ENCODE measurements at places on chromosomes 4 and X. TPM values are rescaled to one million over a fixed set of nuclear protein-coding genes. Genes with fewer than 3 reads are reported as not detected.

Gene EREG
- polyA plus RNA-seq = not detected

Gene TMPRSS11D
- polyA plus RNA-seq = not detected

Gene DGKK
- polyA plus RNA-seq = not detected

Gene SUPT20HL2
- not detected for polyA plus RNA-seq

Gene KCND1
- polyA plus RNA-seq = 0.68 TPM

Gene TMSB15C
- polyA plus RNA-seq = 0.76 TPM

Gene DCAF12L1
- 1.1 TPM for polyA plus RNA-seq

Gene TLR1
- 1.2 TPM for polyA plus RNA-seq

DNA sequence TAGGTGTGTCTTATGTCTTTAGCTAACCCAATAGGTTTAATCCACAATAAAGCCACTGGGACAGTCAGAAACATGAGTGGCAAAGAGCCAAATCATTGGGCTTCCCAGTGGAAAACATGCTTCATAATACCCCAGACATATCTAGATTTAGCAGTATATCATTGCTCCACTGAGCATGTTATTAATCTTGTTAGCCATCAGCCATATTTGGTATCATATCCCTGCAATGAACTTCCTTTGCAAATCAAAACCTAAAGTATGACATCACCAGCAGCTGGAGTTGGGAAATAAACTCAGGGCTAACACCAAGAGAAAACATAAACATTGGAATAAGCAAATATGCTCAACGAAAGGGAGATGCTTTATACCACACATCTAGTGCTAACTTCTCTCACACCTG, 280.8 kb upstream of the NOCT start:
- DNase-seq = peak; percentile 49

GRCh38 chr4:2333916-2334644, 72.2 kb upstream of the MXD4 start:
- DNase-seq = no peak

- DNase-seq = no peak
These were observed 22.6 kb downstream of the HOPX start for GRCh38 chr4:56658528-56658927.

DNA sequence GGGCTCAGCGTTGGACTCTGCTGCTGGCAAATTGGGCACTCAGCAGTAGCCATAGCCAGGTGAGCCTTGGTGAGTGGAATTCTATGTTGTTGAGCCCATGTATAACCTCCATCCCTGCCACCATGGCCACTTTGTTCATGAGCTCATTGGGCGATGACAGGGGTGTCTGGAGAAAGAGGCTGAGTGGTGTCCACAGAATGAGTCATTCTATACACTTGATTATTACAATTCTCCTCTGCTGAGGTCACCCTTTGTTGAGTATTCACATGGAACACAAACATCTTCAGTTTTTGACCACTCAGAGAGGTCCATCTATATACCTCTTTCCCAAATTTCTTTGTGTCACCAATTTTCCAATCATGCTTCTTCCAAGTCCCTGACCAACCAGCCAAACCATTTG, 1341.7 kb downstream of the PCDH7 start:
- no peak for DNase-seq

GRCh38 chr4:22477136-22477812, 38.6 kb downstream of the ADGRA3 start:
- DNase-seq = no peak

DNA sequence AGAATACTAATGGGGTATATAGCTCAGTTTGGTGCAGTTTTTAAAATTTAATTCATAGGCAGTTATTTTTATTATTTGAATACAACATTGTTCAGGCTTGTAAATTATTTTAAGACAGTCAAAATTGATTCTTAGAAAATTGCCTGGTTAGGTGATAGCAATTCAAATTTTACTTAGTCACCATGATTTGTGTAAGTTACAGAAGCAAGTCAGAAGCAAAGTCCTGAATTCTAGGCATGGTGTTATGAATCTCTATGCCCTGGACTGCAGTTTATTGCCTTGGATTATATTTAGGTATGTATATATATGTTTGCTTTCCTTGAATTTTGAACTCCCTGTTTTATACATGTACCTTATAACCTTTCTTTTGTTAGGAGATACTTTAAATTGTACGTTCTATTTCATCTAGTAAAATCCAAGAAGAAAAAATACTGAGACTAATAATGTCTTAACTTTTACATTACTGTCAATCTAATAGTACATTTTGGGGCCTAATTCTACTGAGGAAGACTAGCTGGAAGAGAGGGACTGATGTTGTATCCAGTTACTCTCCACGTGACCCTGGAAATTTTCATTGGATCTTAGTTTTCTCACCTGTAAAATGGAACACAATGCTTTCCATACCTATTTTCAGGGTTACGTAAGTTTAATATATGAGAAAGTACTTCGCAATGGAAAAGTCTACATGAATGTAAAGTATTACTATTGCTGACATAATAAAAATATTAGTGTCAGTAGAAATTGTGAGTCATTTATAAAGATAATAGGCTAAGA, 25.1 kb downstream of the RAPGEF2 start:
- DNase-seq = no peak

DNA sequence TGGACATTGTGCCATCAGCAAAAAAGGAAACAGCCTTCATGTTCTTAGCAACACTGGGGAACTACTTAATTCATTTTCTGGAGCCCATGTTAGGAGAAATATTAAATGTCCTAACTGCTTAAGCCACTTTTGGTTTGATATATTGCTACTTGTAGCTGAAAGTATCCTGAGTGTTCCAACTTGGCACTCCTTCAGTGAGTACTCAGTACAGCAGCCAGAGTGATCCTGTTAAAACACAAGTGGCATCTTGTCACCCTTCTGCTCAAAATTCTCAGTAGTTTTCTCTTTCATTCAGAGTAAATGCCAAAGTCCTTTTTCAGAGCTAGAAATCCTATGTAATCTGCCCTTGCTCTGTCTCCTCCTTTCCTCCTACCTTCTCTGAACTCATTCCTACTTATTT, 522.0 kb downstream of the GRID2 start:
- DNase-seq = no peak

GRCh38 chr4:112038861-112039260, 106.4 kb upstream of the FAM241A start:
- no peak for DNase-seq

GRCh38 chrX:14073556-14073955, 43.9 kb upstream of the GEMIN8 start:
- DNase-seq = no peak

GRCh38 chr4:174522183-174523024, at the start of gene HPGD:
Gene HPGD (minus strand): TSS chr4:174522488. CDS start chr4:174522451, 37 bp downstream.
- peak; percentile 75 for DNase-seq

DNA sequence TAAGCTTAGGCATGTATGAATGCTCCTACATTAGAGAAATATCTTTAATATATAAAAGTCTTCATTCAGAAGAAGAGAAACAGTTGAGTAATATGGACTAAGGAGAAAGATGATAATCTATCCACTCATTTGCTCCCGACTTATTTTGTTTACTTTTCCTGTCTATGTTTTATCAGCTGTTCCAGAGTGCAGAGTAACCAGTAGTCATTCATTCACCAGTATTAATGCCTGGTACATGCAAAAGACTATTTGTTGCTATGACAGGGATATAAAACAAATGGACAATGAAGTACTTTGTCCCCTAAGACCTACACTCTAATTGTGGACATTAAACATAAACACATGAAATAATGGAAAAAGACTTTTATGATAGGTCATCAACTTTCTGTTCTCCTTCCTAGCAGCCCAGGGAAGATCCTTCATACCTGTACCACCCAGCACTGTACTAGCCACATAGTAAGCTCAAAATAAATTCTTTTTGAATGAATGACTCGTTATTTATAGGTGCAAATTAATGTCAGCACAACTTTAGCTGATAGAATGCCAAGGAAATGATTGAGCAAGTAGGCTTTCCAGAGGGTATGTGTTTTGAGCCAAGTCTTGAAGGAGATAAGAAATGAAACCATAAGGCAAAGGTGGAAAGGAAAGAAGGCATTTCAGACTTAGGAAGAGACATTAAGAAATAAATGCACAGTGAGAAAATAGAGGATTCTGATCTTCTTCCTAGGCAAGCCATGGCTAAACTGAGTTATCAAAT, 45.0 kb upstream of the IL13RA1 start:
- no peak for DNase-seq

DNA sequence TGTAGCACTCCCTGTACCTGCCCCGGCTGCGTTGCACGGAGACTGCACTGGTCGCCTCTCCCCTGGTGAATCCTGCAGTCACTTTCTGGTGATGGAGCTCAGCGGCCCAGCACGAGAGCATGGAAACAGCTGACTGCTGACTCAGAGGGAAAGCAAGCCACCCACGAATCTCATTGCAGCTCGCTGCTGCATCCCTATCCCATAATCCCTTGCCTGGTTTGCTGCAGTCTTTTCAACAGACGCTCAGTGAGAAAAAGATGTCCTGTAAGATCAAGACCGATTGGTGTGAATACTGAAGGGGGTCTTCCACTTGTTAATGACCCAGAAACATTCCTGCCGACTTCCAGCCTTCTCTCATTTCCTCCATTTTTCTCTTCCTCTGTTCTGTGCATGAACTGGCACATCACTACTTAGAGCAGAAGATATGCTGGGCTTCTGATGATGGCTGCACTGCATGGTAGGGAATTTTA, 52.9 kb downstream of the TRIM2 start:
- DNase-seq = peak; percentile 74

GRCh38 chr4:126768338-126768737, 864.4 kb upstream of the INTU start:
- no peak for DNase-seq

DNA sequence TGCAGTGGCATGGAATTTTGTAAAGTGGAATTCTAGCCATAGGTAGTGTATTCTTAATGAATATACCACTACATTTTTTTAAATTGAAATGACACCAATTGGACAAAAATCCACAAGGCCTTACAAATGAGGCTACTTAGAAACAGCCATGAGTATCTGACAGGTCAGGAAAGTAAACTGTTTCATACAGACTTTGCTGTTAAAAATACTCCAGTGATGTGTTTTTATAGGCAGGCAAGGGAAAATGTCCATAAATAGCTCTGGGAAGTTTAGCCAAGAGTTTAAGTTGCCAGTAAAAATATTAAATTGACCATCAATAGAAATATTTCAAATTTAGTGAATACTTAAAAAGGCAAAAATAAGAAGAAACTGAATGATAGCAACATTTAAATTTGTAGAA, 41.8 kb upstream of the PDLIM5 start:
- DNase-seq = no peak

GRCh38 chr4:134518574-134519217, 317.1 kb upstream of the PABPC4L start:
- DNase-seq = no peak

DNA sequence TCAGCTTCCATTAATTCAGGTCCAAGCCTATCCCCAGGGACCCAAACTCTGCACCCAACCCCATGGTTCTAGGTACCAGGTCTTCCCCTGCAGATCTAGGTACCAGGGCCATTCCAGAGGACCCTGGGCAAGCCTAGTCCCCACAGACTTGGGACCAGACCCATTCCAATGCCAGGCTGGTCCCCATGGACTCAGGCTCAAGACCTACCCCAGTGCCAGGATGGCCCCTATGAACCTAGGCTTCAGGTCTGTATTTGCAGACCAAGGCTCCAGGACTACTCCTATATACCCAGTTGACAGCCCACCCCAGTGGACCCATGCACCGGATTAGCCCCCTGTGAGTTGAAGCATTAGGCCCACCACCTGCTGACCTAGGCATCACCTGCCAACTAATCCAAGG, 8.9 kb downstream of the MTHFD2L start:
- no peak for DNase-seq

DNA sequence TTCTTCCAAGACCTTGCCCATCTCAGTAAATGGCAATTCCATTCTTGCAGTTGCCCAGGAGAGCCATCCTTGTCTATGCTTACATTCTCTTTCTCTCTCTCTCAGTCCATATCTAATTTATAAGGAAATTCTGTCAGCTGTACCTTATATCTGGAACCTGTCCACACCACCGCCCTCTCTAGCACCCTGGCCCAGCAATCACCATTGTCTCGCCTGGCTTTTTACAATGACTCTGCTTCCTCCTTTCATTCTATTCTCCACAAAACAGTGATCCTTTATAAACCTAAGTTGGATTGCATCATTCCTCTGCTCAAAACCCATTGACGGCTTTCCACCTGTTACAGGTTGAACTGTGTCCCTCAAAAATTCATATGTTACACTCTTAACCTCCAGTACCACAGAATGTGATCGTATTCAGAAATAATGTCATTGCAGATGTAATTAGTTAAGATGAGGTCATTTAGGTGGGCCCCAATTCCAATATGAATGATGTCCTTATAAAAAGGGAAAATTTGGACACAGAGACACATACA, 31.3 kb downstream of the APBB2 start:
- no peak for DNase-seq

GRCh38 chr4:7301126-7301785, 108.9 kb downstream of the SORCS2 start:
- DNase-seq = no peak

- DNase-seq = no peak
These were observed 381 bp downstream of the PHEX start for GRCh38 chrX:22032506-22032905.

DNA sequence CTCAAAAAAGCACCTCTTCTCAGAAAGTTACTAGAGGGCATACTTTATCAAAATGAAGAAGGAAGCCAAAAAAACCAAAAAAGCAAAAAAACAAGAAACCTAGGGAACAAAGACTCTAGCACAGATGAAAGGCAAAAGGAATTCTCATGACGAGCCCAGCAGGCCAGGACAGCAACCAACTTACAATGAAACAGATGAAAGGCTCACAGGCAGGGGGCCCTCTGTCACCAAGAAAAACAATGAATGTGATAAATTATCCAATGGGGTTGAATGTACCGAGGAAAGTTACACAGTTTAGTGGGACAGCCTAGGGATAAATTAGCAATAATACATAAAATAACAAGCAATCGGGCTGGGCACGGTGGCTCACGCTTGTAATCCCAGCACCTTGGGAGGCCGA, 79.0 kb downstream of the GPR82 start:
- no peak for DNase-seq

DNA sequence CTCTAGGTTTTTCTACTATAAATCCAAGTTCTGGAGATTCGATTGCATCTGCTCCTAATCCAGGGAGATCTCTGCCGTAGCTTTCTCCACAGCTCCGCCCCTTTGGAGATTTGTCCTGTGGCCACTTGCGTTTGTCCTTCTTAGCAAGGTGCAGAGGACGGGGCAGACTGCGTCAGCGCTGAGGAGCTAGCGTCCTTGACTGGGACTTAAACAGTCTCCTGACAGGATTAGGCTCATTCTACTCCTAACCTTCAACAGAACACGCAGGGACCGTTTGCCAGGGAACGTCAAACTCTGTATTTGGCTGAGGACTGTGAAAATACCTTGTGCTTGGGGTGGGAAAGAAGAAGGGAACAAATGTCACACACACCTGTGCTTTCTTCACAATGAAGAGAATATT, 38.6 kb downstream of the SORBS2 start:
- peak; percentile 56 for DNase-seq

GRCh38 chr4:167088115-167088514, 146.2 kb downstream of the SPOCK3 start:
- no peak for DNase-seq

- peak; percentile 24 for DNase-seq
These were observed 81.4 kb downstream of the HTRA3 start for GRCh38 chr4:8350841-8351461.

DNA sequence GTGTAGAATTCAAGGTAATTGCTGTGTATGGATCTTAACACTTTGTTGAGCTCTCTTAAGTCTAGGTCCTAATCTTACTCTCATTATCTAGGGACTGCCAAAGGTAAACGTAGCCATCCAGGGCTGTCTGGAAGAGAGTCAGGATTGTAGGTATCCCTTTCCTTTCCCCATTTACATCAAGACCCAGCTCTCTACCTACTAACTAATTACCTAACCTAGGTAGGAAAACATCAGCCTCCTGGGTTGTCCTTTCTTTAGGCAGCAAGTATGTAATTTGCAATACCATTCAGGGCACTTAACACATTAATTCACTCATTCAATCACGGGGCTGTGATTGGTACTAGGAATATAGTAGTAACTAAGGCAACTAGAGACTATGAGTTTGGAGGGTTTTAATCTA, 15.2 kb upstream of the CPEB2 start:
- no peak for DNase-seq

All from stomach (tissue), 19 donors.